ENCODE measurements at places on chromosomes 3 and 15. TPM values are rescaled to one million over a fixed set of nuclear protein-coding genes. Genes with fewer than 3 reads are reported as not detected.

Gene RRP9
- 23.8 TPM for total RNA-seq

Gene CNTN4
- total RNA-seq: 16.7 TPM

Gene LMAN1L
- total RNA-seq: not detected

Gene CHCHD6
- total RNA-seq: 19.3 TPM

Gene FANCD2OS
- total RNA-seq: not detected

Gene MYO1E
- total RNA-seq: 76.1 TPM

- H3K27me3 ChIP-seq: no peaks in the 10 kb centered on the region
- no peaks in the 10 kb centered on the region for H3K4me1 ChIP-seq
- no peak for DNase-seq
- H3K27ac ChIP-seq: no peak overlapping the region
- H3K4me3 ChIP-seq: no peak overlapping the region
- no peaks in the 10 kb centered on the region for H3K36me3 ChIP-seq
Measured at GRCh38 chr3:6962801-6963200, 101.9 kb downstream of the GRM7 start.

DNA sequence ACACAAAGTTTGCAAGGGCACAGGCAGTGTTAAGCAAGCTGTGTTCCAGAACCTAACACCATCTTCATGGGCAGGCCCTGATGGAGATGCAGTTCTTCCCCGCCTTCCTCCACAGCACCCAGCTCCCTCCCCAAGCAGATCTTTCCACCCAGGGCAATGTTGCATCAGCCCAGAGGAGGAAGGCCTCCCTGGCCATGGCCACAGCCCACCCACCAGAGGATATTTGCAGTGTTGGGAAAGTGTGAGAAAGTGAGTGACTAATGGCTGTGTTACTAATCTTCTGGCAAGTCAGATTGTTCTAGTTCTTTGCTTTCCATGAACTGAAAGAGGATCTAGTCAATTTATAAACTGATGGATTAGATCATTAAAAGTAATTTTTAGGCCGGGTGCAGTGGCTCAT, 42.0 kb upstream of the ATP10A start:
- no peaks in the 10 kb centered on the region for H3K27me3 ChIP-seq
- DNase-seq: no peak
- no peaks in the 10 kb centered on the region for H3K36me3 ChIP-seq
- no peak overlapping the region for H3K4me3 ChIP-seq

DNA sequence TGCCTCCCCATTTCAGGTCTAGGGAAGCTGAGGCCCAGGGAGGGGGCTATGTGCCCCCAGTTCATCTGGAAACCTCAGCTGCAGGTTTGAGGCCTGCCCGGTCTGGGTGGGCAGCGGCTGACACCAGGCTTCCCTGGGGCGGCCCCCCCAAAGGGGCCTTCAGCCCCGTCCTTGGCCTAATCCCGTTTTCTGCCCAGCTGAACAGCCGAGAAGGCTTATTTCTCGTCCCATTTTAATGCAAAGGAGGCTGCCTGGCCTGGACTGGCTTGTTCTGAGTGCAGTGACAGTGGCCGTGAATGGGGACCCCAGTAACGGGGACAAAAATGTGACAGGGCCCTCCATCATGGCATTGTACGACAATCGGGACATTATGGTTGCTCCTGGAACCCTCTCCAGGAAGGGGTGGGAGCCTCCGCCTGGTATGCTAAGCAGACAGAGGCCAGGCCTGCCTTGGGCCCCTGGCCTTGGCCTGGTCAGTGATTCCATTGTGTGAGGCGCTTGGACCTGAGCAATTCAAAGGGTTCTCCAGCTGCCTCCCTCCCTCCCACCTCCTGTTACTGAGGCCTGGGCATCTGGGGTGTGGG, 93.9 kb downstream of the WNT7A start:
- H3K27me3 ChIP-seq: no peaks in the 10 kb centered on the region
- no peak for DNase-seq
- H3K4me3 ChIP-seq: no peak overlapping the region

- H3K36me3 ChIP-seq: no peaks in the 10 kb centered on the region
- no peak overlapping the region for H3K4me3 ChIP-seq
- no peak for DNase-seq
- H3K27me3 ChIP-seq: no peaks in the 10 kb centered on the region
Measured at GRCh38 chr3:153219146-153219545, 57.1 kb downstream of the RAP2B start.

- no peak overlapping the region for H3K27ac ChIP-seq
- H3K4me3 ChIP-seq: no peak overlapping the region
- no peaks in the 10 kb centered on the region for H3K4me1 ChIP-seq
- H3K27me3 ChIP-seq: no peaks in the 10 kb centered on the region
- DNase-seq: no peak
Measured at GRCh38 chr3:123300583-123300982, 98.8 kb downstream of the SEC22A start.

DNA sequence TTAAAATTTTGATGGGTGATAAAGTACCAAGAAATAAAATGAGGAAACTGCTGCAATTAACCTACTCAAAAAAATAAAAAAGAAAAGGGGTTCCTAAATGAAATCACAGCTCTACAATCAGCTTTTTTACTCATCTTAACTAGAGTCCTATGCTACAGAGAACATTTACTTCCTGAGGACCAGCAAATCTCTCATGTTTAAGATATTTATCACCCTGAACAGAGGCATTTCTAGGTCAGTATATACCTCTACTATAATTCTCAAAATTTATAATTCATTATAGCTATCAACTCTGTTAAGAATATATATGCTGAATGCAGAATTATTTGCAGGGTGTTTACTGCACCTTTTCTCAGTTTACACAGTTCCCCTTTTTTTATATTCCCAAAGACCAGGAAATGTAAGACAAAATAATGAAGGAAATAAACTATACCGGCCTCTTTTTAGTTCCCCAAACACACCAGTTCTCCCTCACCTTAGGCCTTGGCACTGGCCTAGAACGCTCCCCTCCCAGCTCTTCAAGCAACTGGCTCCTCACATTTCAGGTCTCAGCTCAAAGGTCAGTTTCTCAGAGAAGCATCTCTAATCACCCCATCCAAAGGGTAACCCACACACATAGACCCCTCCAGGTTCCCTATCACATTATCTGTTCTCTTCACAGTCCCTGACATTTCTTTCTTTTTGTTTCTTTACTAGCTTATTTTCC, 71.1 kb downstream of the LRRFIP2 start:
- no peaks in the 10 kb centered on the region for H3K4me1 ChIP-seq
- H3K27ac ChIP-seq: no peak overlapping the region
- H3K4me3 ChIP-seq: no peak overlapping the region
- H3K36me3 ChIP-seq: no peaks in the 10 kb centered on the region
- no peak for DNase-seq

DNA sequence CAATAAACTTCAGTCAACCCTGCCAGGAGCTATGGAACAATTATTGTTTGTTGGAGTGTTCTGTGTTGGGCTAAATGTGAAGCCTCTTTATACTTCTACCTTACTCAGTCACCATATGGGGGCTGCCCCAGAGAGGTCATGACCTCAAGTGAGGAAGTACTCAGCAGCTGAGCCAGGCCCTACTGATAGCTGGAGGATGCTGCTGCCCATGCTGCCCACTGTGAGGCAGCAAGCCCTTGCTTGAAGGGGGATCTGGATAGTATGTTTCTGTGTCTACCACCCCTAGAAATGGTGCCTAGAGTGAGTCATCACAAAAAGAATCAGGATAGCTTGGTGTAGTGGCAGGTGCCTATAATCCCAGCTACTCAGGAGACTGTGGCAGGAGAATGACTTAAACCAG, 4.5 kb upstream of the RPL24 start:
- no peak overlapping the region for H3K4me3 ChIP-seq
- DNase-seq: no peak
- no peaks in the 10 kb centered on the region for H3K27me3 ChIP-seq
- H3K27ac ChIP-seq: no peak overlapping the region
- no peaks in the 10 kb centered on the region for H3K36me3 ChIP-seq

- H3K4me1 ChIP-seq: peaks cover 18% of the 10 kb centered on the region
- no peak overlapping the region for H3K4me3 ChIP-seq
- peak overlapping the region; percentile 88 for H3K27ac ChIP-seq
- H3K36me3 ChIP-seq: no peaks in the 10 kb centered on the region
Measured at GRCh38 chr3:11556851-11557644, 86.7 kb downstream of the VGLL4 start.

DNA sequence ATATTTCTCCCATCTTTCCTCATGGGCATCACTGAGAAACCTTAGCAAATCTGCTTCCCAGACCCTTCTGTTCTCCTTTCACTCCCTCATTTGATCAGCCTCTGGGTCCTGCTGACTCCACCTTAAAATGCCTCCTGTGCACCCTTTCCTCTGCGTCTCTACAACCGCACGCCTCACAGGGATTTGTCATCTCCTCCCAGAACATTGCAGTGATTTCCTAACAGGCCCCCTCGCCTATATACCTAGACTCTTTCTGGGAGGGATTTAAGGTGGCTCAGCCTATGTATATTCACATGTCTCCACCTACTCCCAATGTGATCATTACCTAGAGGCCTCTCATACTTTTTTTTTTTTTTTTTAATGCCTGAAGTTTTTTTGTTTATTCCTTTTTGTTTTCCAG, 69.2 kb downstream of the LIPC start:
- DNase-seq: no peak
- no peaks in the 10 kb centered on the region for H3K4me1 ChIP-seq
- no peak overlapping the region for H3K4me3 ChIP-seq
- H3K36me3 ChIP-seq: no peaks in the 10 kb centered on the region
- no peaks in the 10 kb centered on the region for H3K27me3 ChIP-seq

DNA sequence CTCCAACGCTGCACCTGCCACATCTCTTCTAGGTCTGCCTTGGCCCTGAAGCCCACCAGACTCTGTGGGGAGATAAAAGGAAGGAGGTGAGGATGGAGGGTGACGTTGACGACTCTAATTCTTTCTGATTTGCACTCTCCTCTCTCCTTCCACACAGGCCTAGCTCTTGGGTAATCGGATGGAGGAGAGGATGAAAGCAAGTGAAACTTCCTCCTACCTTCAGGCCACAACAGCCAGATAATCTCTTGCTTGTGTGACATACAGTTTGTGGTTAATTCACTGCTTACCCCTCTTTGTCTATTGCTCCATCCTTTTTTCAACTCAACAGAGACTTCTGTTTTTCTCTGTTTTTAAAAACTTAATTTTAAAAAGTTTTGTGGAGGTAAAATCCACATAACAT, 208.1 kb downstream of the SV2B start:
- no peak overlapping the region for H3K4me3 ChIP-seq
- H3K36me3 ChIP-seq: no peaks in the 10 kb centered on the region
- H3K4me1 ChIP-seq: no peaks in the 10 kb centered on the region
- no peak overlapping the region for H3K27ac ChIP-seq

- H3K27me3 ChIP-seq: no peaks in the 10 kb centered on the region
- H3K36me3 ChIP-seq: no peaks in the 10 kb centered on the region
- DNase-seq: no peak
- H3K4me3 ChIP-seq: no peak overlapping the region
Measured at GRCh38 chr3:23804441-23805209, 1.1 kb upstream of the UBE2E1 start.

- H3K27ac ChIP-seq: no peak overlapping the region
- no peak for DNase-seq
- no peaks in the 10 kb centered on the region for H3K36me3 ChIP-seq
- H3K27me3 ChIP-seq: no peaks in the 10 kb centered on the region
- H3K4me3 ChIP-seq: no peak overlapping the region
- H3K4me1 ChIP-seq: no peaks in the 10 kb centered on the region
Measured at GRCh38 chr3:179666436-179667035, 13.7 kb downstream of the USP13 start.

- H3K27me3 ChIP-seq: no peaks in the 10 kb centered on the region
- no peaks in the 10 kb centered on the region for H3K4me1 ChIP-seq
- DNase-seq: no peak
Measured at GRCh38 chr3:190586631-190587011, 72.7 kb downstream of the IL1RAP start.

All from breast epithelium (tissue), 4 donors.